ENCODE measurements at places on chromosomes 6 and 20.

- DNase-seq, result no peak
Observed at GRCh38 chr6:164283574-164283973, 869.1 kb downstream of the QKI start.

DNA sequence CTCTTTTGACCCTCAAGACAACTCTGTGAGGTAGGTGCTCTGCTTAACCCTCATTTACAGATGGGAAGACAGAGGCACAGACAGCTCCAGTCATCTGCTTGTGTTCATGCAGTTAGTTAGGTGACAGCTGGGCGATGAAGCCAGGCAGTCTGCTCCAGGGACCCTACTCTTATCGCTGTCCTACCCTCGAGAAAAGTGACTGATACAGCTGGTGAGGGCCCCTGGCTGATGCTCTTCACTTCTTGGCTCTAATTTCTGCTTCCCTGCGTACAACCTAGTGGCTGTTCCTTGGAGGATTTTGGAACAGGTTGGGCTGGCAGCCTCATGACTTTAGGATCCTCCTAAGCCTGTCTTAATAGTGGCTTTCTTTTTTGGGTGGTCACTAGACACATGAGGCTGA lies 9.1 kb upstream of the TJAP1 start:
- no peak for DNase-seq

GRCh38 chr20:48455651-48456365 lies 372.0 kb downstream of the PREX1 start:
- no peak for DNase-seq

DNA sequence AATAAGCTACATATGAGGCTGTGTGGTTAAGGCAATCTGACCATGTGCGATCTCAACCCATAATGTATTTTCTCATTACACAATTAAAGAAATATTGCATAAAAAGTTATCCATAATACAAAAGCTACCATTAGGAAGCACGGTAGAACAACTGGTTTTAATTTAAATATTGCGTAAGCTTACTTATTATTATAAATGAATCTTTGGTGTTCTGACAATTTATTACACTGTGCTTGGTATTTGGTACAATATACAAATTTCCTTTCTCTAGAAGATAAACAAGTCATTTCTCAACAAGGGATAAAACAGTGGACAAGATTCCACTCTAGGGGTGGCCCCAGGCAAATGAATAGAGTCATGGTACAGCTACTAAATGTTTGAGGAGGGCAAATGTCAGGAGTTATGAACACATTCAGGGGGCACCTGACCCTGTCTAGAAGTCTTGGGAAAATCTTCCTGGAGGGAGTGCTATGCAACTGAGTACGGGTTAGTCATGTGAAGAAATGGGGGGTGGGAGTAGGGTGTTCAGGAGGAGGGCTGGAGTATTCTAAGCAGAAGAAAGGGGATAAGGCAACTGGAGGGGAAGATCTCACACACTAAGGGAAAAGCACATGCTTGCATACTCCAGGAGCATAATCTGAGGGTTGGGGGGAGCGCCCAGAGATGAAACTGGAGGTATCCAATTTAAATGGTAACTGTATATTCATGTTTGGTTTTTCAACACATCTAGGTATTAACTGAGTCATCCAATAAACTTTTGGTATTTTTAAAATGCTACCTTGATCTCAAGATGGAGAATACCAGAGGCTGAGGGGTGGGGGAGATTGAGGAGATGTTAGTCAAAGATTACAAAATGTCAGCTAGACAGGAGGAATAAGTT lies 296.9 kb upstream of the SGK1 start:
- DNase-seq, result no peak
